ENCODE measurements at places on chromosomes 3 and 15.

- DNase-seq, result no peak
These were observed 63.8 kb downstream of the GJD2 start for GRCh38 chr15:34691034-34691433.

DNA sequence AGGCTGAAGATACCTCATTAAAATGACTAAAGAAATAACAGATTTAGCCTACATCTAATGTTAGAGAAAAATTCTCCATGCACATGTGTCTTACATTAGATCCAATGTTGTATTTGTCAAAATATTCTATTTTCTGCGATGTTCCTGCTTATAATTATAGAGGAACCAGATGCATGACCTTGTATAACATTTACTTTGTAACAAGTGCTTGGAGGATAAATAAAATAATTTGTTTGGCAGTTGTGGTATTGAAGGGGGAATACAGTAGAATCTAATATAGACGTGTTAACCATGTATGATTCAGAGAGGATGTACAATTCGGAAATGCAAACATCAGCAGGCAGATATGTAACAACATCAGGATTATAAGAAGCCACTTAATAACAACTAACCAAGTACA lies 922.2 kb downstream of the TUSC7 start:
- DNase-seq, result no peak

DNA sequence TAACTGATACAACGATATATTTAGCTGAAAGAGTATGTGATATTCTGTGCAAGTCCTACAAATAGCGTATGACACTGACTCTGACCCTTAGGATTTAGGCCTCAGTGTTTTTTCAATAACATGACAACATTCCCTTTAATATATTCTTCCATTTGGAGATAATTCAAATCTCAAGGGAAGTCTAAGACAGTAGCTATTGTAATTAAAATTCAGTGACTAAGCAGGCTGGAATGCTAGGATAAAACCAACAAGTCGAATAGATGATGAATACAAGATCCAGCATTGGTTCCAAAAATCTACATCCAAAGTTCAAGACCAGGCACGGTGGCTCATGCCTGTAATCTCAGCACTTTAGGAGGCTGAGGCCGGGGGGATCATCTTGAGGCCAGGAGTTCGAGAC lies 56.2 kb downstream of the QTRT2 start:
- DNase-seq, result no peak

GRCh38 chr3:71874618-71875017 lies 89.7 kb upstream of the PROK2 start:
- no peak for DNase-seq

DNA sequence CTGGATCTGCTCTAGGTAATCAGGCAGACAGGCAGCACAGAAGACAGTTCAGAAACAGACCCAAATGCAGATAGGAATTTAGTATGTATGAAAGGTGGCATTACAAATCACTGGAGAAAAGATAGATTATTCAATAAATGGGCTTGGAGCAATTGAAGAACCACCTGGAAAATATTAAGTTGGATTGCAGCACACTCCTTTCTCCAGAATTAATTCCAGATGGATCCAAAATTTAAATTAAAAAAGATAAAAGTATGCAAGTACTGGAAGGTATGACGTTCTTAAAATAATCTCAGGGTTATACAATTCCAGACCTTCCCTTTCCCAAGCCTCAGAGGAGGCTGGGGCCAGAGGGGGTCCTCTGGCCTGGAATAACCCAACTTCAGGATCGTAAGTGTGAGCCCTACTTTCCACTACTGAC lies 32.5 kb downstream of the HRH1 start:
- no peak for DNase-seq

GRCh38 chr3:185646382-185647133 lies 60.5 kb downstream of the SENP2 start:
- no peak for DNase-seq

DNA sequence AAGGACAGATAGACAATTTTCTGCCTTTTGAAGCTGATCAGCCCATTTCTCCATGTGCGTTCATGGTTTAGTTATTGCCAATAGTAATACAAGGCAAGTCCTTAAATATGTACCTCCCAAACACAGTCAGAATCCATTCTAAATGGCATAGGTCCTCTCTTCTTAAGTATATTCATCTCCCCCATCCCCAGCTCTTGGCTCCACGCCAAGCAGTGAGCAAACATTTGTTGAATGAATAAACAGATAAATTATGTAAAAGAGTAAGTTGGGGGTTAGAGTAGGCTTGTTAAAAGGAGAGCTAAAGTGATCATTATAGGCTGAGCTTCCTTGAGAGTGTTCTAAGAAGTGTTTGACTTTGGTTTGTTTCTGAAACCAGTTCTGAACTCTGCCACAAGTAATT lies 241.3 kb downstream of the ITPR1 start:
- DNase-seq, result no peak

DNA sequence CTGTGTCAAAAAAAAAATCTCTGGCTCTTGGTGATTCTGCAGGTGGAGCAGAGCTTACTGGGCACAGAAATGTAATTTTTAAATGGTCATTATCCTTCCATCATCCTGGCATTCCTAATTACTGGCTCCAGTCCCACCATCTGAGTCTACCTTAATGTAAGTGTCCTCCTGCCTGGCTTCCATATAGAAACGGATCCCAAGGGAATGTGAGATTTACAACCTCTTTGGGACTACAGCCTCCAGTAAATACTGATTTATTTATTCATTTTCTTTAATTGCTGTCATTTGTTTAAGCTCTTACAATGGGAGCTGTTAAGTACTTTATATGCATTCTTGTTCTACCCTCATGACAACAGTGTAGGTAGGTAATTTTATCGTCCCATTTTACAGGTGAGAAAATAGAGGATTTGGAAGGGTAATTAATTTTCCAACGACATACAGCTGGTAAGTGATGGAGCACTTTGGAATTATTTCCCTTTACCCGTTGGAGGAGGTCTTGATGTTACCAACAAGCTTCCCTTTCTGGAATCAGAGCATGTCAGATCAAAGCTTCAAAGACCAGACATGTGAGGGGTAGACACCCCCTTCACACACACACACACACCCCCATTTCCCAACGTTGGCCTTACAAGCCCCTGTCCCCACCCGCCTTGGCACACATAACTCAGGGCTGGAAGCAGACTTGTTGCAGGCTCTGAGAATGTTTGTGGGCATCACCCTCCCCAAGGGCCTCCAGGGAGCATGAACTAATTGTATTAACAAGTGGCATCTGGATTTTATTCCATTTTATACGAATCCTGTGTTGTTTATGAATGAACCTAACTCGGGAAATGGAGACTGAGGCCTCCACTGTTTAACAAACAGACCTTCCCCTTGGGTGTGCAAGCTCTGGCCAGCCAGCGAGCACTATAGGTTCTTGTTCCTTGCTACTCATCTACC lies 116.9 kb downstream of the ALDH1A2 start:
- DNase-seq, result no peak

GRCh38 chr15:83665480-83665879 lies 11.6 kb downstream of the ADAMTSL3 start:
- DNase-seq, result no peak

GRCh38 chr3:175818811-175819464 lies 959.8 kb downstream of the NAALADL2 start:
- no peak for DNase-seq

DNA sequence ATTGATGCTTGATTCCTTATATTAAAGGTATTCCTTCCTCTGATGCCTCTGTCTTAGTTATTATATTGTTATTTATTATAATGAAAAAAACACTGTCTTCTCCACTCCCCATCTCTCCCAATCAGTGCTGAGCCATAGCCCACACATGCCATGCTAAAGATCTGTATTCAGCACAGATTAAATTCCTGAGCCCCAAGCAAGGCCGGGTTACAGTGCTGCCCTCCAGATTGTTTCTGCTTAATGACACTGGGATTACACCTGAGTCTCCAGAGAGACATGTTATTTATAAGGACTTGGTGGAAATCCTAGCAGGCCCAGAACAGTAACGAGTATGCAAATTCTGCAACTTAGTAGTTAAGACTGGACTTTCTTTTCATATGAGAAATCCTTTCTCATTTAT lies 305.9 kb upstream of the UMPS start:
- no peak for DNase-seq

GRCh38 chr3:152031321-152031720 lies 157.9 kb downstream of the SUCNR1 start:
- DNase-seq, result no peak

DNA sequence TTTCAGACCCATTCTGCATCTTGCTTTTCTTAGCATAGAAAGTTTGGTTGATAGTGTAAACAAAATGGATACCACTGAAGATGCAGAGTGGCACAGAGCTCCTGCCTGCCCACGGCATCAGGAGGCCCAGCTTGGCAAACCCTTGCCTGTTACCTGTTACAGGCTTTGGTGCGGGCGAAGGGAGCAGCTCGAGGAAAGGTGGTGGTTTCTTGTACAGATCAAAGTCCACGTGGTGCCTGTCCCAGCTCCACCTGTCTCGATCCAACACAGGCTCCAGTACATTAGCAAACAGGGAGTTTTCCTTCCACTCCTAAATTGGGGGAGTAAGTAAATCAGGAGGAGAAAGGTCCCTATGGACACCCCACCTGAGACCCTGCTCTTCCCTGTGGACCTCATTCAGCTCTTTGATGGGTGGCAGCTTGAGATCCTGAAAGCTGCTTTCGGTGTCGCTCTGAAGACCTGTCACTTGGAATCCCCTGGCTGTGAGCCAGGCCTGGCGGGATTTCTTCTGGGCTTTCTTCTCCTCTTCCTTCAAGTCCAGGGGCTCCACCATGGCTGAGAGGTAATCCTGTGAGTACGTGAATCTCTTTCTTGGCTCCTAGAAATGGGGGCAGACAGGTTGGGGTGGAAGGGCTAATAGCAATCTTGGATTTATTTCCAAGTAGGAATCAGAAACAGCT lies 35.7 kb downstream of the ACAD9 start:
- DNase-seq, result no peak

GRCh38 chr3:69322158-69322509 lies 63.8 kb downstream of the FRMD4B start:
- no peak for DNase-seq

- DNase-seq, result no peak
These were observed 24.9 kb upstream of the SIAH2 start for GRCh38 chr3:150787741-150788370.

- DNase-seq, result no peak
These were observed 248.1 kb downstream of the ERC2 start for GRCh38 chr3:56219894-56220805.

DNA sequence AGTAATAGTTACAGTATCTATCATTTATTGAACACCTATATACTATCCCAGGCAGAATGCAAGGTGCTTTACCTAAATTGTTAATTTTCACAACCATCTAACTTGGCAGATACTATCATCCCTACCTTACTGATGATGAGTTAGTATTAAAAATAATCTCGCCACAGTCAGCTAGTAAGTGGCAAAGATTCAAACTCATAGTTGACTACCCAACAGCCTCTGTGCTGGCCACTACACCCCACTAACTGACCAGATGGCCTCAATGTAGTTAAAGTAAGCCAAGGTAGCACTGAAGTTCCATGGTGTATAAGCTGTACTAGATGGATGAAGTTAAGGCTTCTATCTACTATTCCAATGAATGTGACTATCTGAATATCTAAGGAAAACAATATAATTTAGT lies 44.8 kb downstream of the PEAK1 start:
- DNase-seq, result no peak

GRCh38 chr3:70042641-70043040 lies 43.1 kb downstream of the SAMMSON start:
- DNase-seq, result no peak

DNA sequence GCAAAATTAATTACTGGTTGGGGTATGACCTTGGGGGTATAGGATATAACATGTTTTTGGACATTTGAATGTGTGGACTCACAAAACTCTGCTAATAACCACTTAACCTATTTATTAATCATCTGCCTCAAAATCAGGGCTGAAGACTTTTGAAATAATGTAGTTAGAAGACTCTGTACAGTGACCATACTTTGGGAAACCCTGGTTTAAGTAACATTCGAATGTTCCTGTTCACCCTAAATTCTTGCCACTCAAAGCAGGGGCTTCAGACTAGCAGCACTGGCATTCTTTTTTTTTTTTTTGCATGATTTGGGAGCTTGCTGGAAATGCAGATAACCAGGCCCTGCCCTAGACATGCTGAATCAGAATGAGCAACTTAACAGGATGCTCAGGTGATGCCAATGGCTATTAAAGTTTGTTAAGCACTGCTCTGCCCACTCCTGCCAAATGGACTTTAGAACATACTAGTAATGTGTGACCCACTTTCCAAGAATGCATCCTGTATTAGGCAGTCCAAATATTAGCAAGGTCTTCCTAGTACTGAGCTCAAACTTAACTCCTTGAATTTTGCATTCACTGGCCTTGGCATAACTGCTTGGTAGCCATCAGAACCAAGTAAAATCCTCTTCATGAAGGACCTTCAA lies 12.7 kb upstream of the ST3GAL6 start:
- DNase-seq, result no peak

DNA sequence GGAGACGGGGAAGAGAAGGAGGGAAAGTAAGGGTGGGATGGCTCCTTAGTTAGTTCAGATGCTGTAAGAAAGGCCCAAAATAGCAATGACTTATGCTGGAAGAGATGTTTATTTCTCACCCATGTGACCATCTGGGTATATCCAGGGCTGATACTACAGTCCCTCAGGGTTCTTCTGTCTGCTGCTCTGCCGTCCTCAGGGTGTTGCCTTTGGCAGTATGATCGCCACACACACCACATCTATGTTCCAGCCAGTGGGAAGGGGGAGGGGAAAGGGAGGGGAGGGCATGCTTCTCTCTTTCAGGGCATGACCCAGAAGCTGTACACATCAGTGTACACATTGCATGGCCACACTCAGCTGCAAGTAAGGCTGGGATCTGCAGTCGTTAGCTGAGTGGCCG lies 10.2 kb downstream of the CD276 start:
- DNase-seq, result no peak

DNA sequence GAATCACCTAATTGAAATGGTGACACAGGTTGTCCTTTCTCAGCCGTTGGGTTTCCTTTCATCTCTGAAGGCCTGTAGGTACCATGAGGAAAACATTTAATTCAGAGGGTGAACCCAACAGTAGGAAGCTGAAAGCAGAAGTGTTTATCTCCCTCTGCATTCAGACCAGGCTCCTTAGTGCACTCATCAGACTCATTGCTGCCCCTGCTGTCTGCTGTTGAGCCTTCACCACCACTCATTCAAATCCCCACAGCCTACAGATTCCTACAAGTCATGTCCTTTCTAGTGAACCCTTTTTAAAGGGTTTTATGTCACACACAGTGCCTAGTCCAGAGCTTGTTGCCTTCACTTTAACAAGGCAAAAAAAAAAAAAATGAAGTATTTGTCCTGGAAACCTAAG lies 13.4 kb downstream of the WDR48 start:
- DNase-seq, result no peak

GRCh38 chr3:11381563-11381962 lies 109.4 kb downstream of the ATG7 start:
- no peak for DNase-seq

DNA sequence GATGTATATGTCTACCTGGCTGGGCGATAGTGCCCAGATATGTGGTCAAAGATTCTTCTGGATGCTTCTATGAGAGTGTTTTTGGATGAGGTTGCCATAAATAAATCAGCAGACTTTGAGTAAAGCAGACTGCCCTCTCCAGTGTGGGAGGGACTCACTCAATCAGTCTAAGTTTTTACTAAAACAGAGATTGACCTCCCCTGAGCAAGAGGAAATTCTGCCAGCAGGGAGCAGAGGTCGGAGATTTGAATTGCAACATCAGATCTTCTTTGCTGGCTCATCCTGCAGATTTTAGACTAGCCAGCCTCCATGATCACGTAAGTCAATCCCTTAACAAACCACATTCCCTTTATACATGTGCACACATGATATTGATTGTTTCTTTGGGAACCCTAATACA lies 300.9 kb downstream of the MCTP2 start:
- DNase-seq, result no peak
